ENCODE measurements at places on chromosomes 2 and 18. TPM values are rescaled to one million over a fixed set of nuclear protein-coding genes. Genes with fewer than 3 reads are reported as not detected.
A peak's percentile ranks its signal among the peaks of the same experiment; 100 is the strongest.

The COL3A1 gene
- 0.03 TPM for polyA plus RNA-seq

The FER1L5 gene
- polyA plus RNA-seq = 0.01 TPM

GRCh38 chr18:3624935-3625741 lies 175.2 kb downstream of the TGIF1 start:
- H3K4me3 ChIP-seq = peak overlapping the region; percentile 51
- peaks cover 34% of the 10 kb centered on the region for H3K4me1 ChIP-seq
- no peaks in the 10 kb centered on the region for H3K27me3 ChIP-seq
- no peaks in the 10 kb centered on the region for H3K36me3 ChIP-seq
- peak overlapping the region; percentile 97 for H3K27ac ChIP-seq

GRCh38 chr2:232088771-232089170 lies 127.3 kb downstream of the DIS3L2 start:
- H3K27ac ChIP-seq = no peak overlapping the region
- DNase-seq = no peak

DNA sequence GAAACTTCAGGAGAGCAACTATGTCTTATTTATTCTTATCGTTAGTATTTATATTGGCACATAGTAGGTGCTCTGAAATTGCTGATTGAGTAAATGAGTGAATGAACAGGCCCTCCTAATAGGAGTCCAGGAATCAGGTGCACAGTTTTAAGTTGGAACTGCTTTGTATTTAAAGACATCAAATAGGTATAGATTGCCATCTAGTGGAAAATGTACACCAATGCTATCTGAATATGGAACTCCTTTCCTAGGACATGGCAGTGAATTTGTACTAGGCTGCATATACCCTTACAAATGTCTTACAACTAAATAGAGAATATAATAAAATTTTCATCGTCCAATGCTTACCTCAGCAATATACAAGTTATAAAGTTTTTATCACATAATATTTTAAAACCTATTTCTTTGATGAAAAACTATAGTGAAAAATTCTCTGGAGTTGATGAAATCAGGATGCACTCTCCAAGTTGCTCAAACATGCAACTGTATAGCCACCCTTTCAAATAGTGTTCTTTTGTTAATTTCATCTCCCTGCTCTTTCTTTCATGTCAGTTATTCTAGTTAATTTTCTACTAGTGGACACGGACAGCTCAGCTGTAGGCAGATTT lies 318.9 kb upstream of the SYT4 start:
- no peak for DNase-seq
- H3K4me3 ChIP-seq = no peak overlapping the region
- no peak overlapping the region for H3K27ac ChIP-seq
- H3K4me1 ChIP-seq = no peaks in the 10 kb centered on the region
